ENCODE measurements at places on chromosomes 1 and 21.

DNA sequence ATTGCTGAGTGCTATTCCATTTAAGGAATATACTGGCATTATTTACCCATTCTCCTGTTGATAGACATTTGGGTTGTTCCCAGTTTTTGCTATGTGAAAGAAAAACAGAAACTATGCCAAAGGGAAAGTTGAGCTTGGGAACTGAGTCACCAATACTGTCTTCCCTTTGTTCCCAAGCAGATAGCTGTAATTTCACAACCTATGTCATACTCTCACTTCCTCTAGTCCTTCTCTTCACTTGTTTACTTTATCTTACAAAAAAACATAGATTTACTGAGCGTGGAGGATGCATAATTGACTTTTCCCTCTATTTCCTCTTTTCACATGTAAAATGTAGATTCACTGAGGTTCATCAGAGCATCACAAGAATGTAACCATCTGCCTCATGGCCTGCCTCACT is 32.4 kb upstream of the PGBD5 start:
- no peak for DNase-seq

DNA sequence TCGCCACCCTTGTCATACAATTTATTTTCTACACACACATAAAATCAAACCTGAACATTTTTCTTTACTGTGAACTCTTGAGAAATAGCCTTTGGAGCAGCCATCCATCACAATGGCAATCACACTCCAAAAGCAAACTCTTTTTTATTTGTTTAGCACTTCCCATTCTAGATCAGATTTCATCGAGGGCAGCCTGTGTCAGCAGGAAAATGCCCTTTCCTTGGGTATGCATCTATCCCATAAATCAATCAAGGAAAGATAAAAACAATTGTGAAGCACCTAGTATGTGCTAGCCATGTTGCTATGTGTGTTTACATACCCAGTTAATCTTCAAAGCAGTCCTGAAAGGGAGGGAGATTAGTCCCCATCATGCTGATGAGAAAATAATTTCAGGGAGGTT is 484.1 kb upstream of the USP24 start:
- no peak for DNase-seq

- DNase-seq, result no peak
These were observed 15.8 kb upstream of the VCAM1 start for GRCh38 chr1:100703716-100704115.

GRCh38 chr21:15732290-15732995 is 2.7 kb downstream of the USP25 start:
- no peak for DNase-seq

DNA sequence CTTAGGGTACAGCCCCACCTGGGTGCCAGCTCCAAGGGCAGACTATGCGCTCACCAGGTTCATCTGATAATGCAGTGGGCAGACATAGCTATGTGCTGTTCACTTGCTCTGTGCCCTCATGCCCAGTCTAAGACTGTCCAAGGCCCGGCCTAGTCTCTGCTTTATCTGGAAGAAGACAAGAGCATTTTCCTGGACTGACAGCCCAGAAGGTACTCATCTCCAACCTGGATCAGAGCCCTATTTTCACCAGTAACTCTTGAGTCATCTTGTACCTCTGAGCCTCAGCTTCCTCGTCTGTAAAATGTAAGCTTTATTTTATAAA is 28.5 kb upstream of the LRRC8C start:
- DNase-seq, result no peak

- no peak for DNase-seq
These were observed 3.0 kb downstream of the CAMSAP2 start for GRCh38 chr1:200741551-200742207.

GRCh38 chr1:186531561-186532165 is 70.7 kb upstream of the PDC start:
- no peak for DNase-seq

GRCh38 chr1:46547481-46548383 is 3.7 kb downstream of the KNCN start:
- DNase-seq, result no peak

GRCh38 chr1:205927676-205928075 is 15.6 kb downstream of the SLC26A9 start:
- no peak for DNase-seq

- peak; percentile 38 for DNase-seq
These were observed at the start of the genes EMC1 and MRTO4 for GRCh38 chr1:19251305-19252196. EMC1 (minus strand) TSS chr1:19251524; CDS start chr1:19251509, 15 bp downstream. MRTO4 (plus strand) TSS chr1:19251805; CDS start chr1:19251836, 31 bp downstream.

- no peak for DNase-seq
These were observed 664.5 kb upstream of the NR5A2 start for GRCh38 chr1:199362996-199363395.

GRCh38 chr21:15870819-15871218 is 141.0 kb downstream of the USP25 start:
- DNase-seq, result no peak

DNA sequence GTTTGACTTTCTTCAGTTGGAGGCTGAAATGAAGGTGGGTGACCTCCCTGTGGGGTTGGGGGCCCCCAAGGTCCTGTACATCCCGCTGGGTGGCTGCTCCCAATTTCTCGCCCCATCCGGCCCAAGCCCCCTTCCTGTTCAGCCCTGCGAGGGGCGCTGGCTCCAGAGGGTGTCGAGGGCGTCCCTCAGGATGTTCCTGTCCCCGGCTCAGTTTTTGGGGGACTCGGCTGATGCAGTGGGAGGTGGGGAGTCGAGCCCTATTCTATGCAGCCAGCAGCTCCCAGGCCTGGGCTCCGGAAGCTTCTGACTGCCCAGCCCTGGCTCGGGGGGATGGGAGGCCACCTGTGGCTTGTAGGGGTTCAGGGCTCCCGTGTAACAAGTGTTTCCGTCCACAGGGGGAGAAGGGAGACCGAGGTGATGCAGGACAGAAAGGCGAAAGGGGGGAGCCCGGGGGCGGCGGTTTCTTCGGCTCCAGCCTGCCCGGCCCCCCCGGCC is 38.2 kb downstream of the SLC19A1 start:
- no peak for DNase-seq

- DNase-seq, result no peak
These were observed 372.5 kb upstream of the C1orf174 start for GRCh38 chr1:4272568-4272967.

DNA sequence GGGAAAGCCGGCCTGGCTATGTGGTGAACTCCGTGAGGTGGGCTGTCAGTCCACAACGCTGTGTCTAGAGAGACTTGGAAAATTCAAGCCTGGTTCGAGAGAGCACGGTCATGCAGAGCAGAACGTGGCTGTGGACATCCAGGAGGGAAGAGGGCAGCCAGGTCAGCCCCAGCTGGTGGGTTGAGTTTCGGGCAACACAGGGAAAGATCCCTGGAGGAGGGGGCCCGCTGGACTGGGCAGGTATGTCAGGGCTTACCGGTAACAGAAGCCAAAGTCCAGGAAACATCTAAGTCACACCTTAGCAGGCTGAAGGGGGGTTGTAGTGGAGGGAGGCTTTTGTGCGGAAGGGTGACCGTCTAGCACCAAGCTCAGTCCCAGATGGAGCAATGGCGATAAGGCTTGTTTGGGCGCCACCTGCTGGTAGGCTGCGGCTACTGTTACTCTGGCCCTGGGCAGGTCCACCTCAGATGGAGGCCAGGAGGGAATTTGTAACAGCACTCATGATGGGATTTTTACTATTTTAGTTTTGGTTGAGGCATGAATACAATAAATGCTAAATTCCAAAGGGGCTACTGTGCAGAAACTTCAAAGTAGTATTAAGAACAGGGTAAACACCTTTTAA is 143.3 kb upstream of the ZNF644 start:
- peak; percentile 68 for DNase-seq

- DNase-seq, result no peak
These were observed 19.7 kb upstream of the CCDC27 start for GRCh38 chr1:3732434-3733093.

GRCh38 chr1:30126848-30127247 is 596.5 kb downstream of the MATN1 start:
- no peak for DNase-seq

DNA sequence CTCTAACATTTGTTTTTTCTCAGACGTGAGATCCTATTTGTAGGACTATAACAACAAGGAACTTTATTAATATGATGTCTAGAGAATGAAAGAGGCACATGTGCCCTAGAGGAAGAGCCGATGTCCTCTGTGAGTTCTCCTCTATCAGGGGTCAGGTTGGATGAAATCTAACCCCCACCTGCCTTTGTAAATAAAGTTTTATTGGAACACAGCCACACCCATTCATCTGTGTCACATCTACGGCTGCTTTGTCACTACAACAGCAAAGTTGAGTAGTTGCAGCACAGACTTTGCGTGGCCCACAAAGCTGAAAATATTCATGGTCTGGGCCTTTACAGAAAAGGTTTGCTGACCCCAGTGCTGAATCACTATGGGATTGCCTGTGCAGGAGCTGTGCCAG is 571 bp upstream of the CAPN9 start:
- DNase-seq, result no peak

DNA sequence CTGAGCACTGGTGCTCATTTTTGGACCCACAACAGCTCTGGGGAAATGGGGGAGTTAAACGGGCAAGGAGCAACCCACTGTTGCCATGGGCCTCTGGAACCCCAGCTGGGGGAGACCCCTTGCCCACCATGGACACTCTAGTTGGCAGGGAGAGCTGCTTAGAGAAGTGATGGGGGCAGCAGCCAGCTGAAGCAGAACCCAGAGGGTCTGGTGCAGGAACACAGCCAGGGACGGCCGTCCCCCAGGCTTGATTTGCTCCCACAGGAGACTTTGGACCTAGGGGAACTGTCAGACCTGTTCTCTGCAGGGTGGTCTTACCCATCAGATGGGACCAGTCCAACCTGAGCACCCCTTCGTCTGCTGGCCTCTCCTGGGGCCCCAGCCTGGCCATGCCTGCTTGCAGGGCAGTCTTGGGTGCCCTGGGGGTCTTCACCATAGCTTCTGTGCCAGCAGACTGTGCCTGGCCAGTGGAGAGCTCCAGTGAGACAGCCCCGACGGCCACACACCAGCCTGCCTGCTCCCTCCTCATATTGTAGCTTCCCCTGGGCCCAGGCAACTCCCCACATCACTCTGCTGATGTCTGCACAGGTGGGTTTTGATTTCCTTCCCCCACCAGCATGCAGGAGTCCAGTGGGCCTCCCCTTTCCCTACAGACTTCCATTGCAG is 11.3 kb downstream of the SPATC1L start:
- DNase-seq, result no peak

- DNase-seq, result no peak
These were observed 1.9 kb downstream of the JAM2 start for GRCh38 chr21:25640943-25641292.

DNA sequence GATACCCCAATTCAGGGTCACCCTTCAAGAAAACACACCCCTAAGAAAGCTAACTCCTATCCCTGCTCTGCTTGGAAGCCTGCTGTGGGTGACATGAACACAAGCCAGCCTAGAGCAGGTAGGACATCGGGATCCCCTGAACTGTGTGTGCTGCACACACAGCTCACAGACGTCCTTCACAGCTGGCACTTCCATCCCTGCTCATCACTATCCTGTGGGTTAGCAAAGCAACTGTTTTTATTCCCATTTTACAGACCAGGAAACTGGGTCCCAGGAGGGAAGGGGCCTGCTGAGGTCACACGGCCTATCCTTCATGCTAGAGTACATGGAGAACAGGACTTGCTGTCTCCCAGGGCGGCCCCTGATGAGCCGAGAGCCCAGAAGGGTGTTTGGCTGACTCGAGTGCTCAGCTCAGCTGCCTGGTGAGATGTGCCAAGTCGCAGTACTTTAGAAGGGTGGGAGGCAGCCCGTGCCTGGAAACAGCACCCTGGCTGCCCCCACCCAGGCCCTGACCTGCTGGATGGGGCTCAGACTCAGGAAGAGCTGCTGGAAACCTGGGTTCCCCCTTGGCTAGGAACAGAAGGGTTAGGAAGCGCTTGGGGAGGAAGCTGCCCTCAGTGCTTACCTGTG is 28.3 kb upstream of the BTG2 start:
- no peak for DNase-seq

- no peak for DNase-seq
These were observed 23.5 kb upstream of the C1QA start for GRCh38 chr1:22612671-22613571.

DNA sequence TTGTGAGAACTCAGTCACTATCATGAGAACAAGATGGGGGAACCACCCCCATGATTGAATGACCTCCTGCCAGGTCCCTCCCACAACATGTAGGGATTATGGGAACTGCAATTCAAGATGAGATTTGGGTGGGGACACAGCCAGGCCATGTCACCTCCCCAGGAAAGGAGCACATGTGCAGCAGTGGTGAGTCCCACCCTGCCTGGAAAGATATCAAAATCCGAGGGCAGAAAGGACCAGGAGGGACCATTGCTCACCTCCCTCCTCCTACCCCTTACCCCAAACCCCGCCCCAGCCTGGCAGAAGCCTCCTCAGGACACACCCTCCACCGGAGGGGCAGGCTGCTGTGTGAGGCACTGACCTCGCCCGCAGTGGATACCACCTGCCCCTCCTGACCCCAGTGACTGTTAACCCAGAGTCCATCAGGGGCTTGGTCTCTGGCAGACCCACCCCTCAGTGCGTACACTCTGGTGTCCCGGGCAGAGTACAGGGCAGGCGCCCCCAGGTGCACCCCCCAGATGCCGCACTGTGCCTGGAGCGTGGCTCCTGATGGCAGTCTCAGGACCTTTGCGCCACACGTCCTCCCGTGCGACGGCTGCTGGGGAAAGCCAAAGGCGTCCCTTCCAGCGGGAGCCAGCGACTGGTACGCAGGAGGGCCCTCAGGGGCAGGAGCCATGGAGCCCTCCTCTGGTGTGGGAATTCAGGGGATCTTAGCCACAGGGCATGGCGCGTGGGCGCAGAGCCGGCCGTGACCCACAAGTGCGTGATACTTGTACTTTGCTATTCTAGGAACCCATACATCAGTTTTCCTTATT is 20.9 kb downstream of the PDXK start:
- DNase-seq, result no peak

DNA sequence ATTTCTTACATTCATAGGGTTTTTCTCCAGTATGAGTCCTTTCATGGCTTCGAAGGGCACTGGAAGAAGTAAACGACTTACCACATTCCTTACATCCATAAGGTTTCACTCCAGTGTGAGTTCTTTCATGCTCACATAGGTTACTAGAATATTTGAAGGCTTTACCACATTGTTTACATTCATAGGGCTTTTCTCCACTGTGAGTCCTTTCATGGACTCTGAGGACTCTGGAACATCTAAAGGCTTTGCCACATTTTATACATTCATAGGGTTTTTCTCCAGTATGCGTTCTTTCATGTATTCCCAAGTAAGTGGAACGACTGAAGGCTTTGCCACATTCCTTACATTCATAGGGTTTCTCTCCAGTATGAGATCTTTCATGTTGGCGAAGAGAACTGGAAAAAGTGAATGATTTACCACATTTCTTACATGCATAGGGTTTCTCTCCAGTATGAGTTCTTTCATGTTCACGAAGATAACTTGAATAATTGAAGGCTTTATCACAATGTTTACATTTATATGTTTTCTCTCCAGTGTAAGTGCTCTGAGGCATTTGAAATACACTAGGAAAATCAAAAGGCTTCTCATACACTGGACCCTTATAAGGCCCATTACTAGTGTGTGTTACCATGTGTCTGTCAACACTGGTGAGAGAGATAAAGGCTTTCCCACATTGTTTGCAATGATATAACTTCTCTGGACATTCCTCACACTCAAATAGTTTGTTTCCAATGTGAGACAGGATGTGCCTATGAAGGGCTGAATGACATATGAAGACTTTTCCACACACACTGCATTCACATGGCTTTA is 29.9 kb upstream of the ZNF695 start:
- DNase-seq, result no peak

DNA sequence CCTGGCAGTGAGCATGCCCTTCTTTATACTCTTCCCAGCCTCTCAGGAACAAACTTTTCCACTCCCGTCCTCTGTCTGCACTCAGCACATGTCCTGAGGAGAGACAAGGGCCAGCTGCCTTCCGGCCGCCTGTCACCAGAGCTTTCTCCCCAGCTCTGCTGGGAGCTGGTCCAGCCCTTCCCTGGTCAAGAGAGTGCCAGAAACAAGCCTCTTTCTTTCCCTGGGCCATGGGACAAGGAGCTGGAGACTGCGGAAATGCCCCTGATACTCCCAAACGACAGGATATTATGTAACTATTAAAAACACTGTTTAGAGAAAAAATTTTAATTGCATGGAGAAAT is 10.4 kb downstream of the LAMB3 start:
- DNase-seq, result no peak
